ENCODE measurements at places on chromosomes 7 and 10. TPM values are rescaled to one million over a fixed set of nuclear protein-coding genes. Genes with fewer than 3 reads are reported as not detected.

- DNase-seq, result no peak
These were observed 28.3 kb downstream of the EMX2 start for GRCh38 chr10:117570880-117571279.

The ANXA8L1 gene
- 0.37 TPM for total RNA-seq

The ETV1 gene
- 11.9 TPM for total RNA-seq

The AGR2 gene
- total RNA-seq, result not detected

DNA sequence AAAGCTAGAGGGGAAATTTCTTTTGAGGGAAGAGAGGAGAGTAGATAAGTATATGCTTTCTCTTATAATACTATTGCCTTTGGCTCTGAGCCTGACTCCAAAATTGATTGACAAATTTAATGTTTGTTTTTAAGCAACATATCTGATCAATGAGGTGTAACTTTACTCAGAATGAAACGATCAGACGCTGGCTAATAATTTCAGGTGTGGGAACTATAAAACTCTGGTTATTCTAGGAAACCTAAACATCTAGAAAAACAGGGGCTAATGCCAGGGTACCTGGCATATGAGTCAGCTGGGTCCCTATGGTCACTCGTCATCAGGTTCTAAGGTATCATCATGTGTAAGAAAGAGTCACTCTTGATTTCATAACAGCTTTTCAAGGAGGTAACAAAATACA lies 139.7 kb downstream of the ATE1 start:
- DNase-seq, result peak; percentile 20

The ZSCAN25 gene
- 5.7 TPM for total RNA-seq

The ATP5F1C gene
- 258 TPM for total RNA-seq

- DNase-seq, result no peak
These were observed 12.1 kb downstream of the ODAD2 start for GRCh38 chr10:27986821-27987220.

DNA sequence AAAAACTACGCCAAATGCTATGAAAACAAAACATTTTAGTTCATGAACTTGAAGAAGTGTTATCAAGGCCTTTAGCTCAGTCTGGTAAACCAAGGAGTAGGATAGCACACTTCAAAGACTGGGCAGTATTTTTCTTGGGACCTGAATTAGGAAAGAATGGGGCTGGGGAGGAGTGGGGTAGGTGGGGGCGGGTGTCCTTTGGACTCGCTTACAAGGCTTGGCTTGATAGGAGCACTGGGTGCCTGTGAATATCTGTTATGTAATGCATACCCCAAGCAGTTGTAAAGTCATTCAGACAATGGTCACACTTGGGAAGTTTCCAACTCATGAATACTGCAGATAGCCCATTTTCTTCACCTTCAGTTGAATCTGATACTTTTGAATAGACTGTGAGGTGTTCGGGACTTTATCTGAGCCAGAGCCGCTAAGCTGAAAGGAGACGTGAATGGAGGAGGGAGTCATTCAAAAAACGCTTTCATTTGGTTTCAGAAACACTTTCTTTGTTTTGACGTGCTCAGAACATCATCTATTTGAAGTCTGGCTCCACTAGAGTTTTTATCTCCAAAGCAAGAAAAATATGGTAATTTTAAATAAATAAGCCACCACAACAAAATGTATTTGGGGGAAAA lies 70.1 kb upstream of the FAM204A start:
- DNase-seq, result no peak

Data from M059J (cell line).